SJSA1 (cell line): ENCODE measurements at places on chromosomes 5 and 9.

DNA sequence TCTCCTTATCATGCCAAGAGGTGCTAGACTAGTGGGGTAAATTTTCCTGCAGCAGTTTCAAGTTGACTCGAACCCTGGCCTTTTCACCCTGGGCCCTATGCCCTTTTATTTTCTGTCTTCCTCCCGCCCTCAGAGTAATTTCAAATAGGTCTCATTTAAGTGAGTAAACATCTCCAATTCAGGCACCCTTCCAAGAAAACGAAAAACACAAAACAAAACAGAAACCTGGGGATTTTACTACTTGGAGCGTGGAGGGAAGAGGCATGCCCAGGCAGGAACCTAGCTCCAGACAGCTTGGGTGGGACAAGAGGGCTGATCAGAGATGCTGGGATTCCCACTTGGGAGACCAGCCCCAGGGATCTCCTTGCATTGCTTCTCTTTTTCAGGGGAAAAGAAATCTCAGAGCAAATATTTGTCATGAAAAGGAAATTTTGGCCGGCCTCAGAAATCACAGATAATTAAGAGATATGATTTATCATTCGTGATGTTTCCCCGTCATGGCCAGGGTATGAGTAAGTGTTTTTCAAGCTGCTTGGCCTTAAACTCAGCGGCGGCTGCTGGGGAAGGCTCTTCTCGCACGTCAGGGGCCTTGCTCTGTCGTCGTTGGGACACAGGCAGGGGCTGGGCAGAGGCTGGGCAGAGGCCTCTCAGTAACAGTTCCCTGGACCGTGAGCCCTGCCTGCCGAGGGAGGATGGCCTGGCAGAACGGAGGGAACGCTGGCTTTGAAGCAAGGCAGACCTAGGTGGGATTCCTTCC is 248.6 kb upstream of the KLF4 start:
- DNase-seq, result peak; percentile 36

- DNase-seq, result no peak
Measured at GRCh38 chr5:177023303-177023664, 788 bp downstream of the ZNF346 start.

DNA sequence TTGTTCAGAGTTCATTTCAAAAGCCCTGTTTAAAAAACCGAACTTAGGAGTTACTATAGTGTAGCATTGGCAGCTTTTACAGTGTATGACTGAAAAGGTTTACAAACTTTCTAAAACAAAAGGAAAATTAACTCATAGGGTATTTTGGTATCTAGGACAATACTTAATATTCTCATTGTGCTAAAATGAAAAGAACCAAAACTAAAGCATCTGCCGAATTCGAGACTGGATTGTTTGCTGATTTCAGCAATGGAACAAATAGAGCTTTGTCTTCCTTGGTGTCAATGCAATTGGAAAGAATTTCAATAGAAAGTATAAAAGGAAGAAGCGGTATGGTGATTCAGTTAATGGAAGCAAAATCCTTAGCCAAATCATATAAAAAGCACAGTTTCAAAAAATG is 254.1 kb downstream of the SLF1 start:
- DNase-seq, result no peak

DNA sequence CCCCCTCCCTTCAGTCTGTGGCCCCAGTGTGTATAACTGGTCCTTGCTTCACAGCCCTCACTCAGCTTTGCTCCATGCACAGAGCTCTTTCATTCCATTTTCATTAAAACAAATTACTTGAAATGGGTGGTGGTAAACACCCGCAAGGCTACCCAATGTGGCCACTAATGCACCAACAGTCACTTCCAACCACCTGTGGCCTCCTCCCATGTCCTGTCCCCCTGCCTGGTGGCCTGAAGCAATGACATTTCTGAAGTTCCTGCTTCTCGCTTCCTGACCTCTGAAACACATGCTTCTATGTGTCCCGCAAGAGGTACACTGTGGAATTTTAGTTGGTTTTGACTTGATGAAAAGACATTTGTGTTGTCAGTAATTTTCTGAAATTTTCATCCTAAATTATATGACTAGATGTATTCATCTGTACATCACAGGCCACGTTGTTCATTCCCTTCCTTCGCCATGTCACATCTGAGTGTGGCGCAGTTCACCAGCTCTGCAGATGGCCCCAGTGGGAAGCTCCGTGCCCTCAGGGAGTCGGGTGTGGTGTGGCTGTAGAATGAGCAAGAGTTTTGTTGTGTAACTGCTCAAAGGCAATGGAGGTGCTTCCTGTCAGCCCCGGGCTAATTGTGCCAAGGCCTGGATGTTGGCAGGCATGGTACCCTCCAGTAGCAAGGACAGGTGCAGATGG is 9.6 kb downstream of the ROPN1L start:
- DNase-seq, result no peak

DNA sequence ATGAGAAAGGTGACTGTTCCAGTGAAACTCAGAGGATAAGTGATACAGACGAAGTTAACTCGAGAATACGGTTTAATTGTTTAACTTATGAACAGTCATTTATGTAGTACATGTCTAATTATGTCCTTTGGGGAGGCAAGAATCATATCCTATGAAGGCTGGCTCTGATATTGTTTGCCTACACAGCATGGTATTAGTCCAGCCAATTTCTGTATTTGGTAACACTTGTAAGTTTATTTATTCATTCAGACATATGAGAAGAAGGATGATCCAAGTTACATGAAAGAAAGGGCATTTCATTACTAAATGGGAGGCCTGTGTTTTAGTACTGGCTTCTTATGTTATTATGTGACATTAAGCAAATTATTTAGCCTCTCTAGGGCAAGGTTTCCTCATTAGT is 199.7 kb downstream of the NNT start:
- DNase-seq, result no peak

DNA sequence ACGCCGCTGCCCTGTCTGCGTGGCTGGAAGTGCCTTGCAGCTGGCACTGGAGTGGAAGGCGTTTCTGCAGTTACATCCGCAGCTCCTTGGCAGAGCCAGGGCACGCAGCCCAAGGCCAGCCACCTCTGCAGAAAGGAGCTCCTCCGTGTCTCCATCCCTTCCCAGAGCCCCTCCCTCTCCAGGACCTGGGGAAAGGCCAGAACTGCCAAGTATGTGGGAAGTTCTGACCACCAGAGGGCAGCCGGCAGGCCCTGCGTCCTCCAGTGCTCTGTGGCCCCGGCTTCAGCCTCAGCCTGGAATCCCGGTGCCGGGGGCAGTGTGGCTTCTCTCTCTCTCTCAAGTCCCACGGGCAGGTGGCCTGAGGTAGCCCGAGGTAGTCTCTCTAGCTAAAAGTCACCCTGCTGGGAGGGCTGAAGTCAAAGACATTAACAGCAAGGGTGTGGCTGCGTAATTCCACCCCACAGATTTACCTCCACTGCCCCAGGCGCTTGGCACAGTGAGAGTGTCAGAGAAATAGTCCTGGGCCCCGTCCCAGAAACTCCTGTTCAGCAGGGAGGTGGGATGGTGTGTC is 101.7 kb upstream of the FCN2 start:
- peak; percentile 40 for DNase-seq

- DNase-seq, result no peak
Measured at GRCh38 chr5:87457706-87458105, 45.0 kb upstream of the CCNH start.

GRCh38 chr5:176409765-176410164 is 6.6 kb downstream of the CLTB start:
- no peak for DNase-seq

DNA sequence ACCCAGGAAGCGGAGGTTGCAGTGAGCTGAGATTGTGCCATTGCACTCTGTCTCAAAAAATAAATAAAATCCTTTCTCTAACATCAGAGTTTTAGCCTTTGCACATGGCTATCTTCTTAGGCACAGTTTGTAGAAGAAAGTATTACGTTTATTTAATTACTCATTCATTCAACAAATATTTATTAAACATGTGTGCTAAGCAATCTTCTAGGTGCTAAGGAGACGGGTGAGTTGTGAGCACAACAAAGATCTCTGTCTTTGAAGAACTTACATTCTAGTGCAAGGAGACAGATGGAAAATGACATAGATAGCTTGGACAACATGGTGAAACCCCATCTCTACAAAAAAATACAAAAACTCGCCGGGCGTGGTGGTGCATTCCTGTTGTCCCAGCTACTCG is 122.3 kb upstream of the MYO10 start:
- DNase-seq, result no peak

DNA sequence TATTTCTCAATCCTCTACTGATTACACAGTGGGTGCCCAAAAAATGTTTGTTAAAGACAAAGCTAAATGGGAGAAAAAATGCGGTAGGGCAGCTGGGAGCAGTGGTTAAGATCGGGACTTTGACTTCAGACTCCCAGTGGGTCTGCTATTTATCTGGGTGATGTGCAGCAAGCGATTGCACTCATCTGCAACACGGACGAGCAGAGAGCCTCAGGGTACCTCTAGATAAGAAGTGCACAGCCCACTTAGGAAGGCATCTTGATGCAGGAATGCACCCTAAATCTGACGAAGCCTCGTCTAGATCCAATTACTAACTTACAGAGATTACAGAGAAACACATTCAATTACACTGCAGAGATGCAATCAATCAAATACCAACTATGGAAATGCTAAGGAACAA is 4.0 kb downstream of the MAPK9 start:
- DNase-seq, result no peak

DNA sequence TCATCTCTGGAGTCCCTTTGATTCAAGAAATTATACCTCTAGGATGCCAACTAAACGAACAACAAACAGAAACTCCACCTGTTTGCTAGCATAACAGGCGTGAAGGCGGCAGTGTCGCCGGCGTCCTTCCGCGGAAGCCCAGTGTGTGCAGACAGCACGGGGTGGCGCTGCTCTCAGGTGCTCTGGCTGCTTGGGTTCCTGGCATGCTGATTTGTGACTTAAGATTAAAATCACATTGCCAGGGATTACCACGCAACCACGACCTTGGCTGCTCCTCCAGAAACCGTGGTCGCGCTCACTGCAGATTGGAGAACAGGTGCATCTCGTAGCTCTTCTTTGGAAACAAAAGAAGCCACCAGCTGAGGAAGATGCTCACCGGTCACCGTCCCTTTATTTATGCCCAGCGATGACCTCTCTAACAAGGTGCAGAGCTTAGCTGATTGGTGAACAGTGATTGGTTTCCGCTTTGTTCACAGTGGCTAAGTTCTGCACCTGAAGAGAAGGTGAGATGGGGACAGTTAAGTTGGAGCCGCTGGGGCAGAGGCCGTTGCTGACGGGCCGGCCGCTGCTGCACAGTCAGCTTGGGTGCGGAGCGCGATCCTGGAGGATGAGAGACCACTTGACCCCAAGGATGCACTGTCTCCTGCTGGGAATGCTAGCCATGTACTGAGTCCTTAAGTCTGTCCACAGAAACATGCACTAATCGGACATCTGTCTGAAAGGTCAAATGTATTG is 232.3 kb downstream of the FANCC start:
- DNase-seq, result no peak

GRCh38 chr5:108345541-108346171 is 36.2 kb downstream of the FBXL17 start:
- DNase-seq, result no peak

DNA sequence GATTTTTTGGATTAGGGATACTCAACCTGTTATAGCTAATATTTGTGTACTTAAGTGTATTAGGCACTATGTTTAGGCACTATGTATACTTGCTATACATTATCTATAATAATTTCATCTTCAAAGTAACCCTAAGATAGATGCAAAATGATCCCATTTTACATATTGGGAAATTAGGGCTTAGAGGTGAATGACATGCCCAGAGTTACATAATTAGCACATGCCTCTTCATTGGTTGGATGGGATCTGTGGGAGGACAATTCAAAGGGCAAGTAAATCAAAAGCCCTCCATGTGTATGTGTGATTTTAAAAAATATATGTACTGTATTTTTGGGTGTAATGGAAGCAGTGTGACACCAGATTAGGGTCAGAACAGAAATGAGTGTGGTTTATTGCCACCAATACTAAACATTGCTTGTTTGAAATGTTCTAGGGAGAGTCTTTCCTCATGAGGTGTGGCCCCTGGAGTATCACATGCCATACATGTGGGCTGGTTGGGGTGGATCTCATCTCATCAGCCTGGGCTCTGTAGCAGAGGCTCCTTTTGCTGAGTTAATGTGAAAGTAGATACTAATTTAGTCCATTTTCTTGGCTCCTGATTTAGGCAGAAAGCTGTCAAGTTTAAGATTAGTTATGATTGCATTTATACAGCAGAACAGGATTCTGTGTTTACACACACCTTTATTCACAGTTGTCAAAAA is 5.5 kb downstream of the C9orf85 start:
- no peak for DNase-seq

- DNase-seq, result peak; percentile 40
Measured at GRCh38 chr5:147809830-147810666, 21.4 kb downstream of the SPINK1 start.

GRCh38 chr5:17314907-17315471 is 97.6 kb downstream of the BASP1 start:
- DNase-seq, result no peak

DNA sequence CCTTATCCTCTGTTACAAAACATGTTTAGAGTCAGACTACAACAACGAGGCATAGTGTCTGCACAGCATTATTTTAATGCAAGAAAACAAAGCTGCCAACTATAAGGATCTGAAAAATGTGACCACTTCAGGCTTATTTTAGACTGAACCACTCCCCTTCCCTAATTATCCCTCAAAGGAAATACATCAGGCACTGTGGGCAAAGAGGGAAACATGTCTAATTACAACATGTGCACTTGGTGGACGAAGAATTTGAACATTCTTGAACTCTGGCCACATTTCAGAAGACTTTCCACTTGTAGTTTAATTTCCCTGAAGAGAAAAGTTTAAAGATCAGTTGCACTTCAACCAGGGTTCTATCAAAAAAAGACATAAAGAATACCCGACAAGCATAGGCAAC is 3.8 kb downstream of the MTMR12 start:
- no peak for DNase-seq

DNA sequence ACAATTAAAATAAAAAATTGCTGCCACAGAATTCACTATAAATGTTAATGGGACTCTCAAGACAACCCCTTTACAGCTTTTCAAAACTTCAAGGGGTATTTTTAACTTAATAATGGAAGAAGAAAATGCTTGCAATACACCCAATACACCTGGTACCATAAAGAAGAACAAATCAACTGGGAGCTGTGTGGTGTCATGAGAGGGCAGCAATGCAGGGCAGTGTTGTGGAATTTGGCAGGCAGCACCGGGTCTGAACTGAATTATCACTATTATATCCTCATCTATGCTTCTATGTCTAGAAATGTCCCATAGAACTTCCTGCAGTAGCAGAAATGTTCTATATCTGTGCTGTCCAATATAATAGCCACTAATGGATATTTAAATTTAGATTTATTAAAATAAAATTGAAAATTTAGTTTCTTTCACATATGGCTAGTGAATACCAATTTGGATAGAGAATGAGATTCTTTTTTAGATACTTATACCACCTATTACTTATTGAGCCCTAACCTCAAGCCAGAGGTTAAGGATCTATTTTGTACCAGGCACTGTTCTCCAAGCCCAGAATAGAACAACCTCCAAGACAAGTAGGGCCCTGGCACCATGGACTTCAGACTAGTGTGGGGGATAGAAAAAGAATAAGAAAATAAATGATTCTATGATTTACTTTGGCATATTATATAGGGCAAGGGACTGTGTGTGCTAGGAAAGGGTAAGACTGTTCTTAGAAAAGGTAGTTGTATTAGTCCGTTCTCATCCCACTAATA is 265.3 kb downstream of the PDE4D start:
- DNase-seq, result no peak
